ENCODE measurements at places on chromosomes 3 and 15. TPM values are rescaled to one million over a fixed set of nuclear protein-coding genes. Genes with fewer than 3 reads are reported as not detected.

- H3K27ac ChIP-seq, result no peak overlapping the region
- H3K36me3 ChIP-seq, result no peaks in the 10 kb centered on the region
- peaks cover 8% of the 10 kb centered on the region for H3K4me1 ChIP-seq
- no peak overlapping the region for H3K4me3 ChIP-seq
These were observed 35.2 kb downstream of the PARP15 start for GRCh38 chr3:122612696-122613095.

- no peak overlapping the region for H3K27ac ChIP-seq
- no peak overlapping the region for H3K4me3 ChIP-seq
- no peaks in the 10 kb centered on the region for H3K4me1 ChIP-seq
- H3K27me3 ChIP-seq, result no peaks in the 10 kb centered on the region
These were observed 220.6 kb upstream of the MRPL3 start for GRCh38 chr3:131723343-131723742.

GRCh38 chr15:66170716-66171115 is 82.8 kb downstream of the MEGF11 start:
- H3K27me3 ChIP-seq, result no peaks in the 10 kb centered on the region
- H3K36me3 ChIP-seq, result no peaks in the 10 kb centered on the region
- no peak overlapping the region for H3K4me3 ChIP-seq
- no peak for DNase-seq
- H3K27ac ChIP-seq, result no peak overlapping the region

- no peak overlapping the region for H3K4me3 ChIP-seq
- no peak for DNase-seq
- H3K27me3 ChIP-seq, result no peaks in the 10 kb centered on the region
- H3K4me1 ChIP-seq, result no peaks in the 10 kb centered on the region
- H3K36me3 ChIP-seq, result no peaks in the 10 kb centered on the region
These were observed 454.7 kb downstream of the SQOR start for GRCh38 chr15:46089467-46089935.

- no peak overlapping the region for H3K27ac ChIP-seq
- no peak for DNase-seq
- H3K4me1 ChIP-seq, result no peaks in the 10 kb centered on the region
- H3K36me3 ChIP-seq, result no peaks in the 10 kb centered on the region
These were observed 83.1 kb upstream of the VEPH1 start for GRCh38 chr3:157586293-157586692.

Gene RTP3
- not detected for total RNA-seq

Gene ABCF3
- 61.6 TPM for total RNA-seq

Gene SEMA7A
- 41.6 TPM for total RNA-seq
